Activated CD4-positive, alpha-beta T cell treated with anti-CD3 and anti-CD28 coated beads, Interleukin-2, amount 10 ng/mL, durations not matched to agents 24 days and 14 days (primary cell): ENCODE measurements at places on chromosomes 7 and 10. TPM values are rescaled to one million over a fixed set of nuclear protein-coding genes. Genes with fewer than 3 reads are reported as not detected.

DNA sequence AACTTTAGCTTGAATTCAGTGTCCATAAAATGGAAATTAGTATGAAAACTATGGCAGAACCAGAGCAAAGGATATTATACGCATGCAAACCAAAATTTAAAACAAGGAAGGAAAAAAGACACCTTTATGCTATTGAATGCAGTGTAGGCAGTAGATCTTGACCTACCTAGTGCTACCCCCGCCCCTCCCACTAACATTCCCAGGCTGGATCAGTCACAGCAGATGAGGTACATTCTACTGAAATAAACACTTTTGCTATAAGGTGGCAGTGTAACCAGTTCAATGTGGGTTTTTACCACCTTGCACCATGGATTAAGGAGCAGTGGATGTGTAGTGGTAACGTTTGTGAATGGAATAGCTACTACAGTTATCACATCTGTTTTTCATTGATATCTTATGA, 27.9 kb downstream of the SRI start:
- H3K27me3 ChIP-seq, result no peaks in the 10 kb centered on the region
- H3K27ac ChIP-seq, result no peak overlapping the region
- no peaks in the 10 kb centered on the region for H3K4me1 ChIP-seq

- no peak for DNase-seq
- H3K4me1 ChIP-seq, result peaks cover 22% of the 10 kb centered on the region
- H3K36me3 ChIP-seq, result peaks cover 78% of the 10 kb centered on the region
- H3K4me3 ChIP-seq, result no peak overlapping the region
- peak overlapping the region; percentile 35 for H3K27ac ChIP-seq
Measured at GRCh38 chr7:2943851-2944601, 99.6 kb downstream of the CARD11 start.

- no peaks in the 10 kb centered on the region for H3K36me3 ChIP-seq
- no peak for DNase-seq
- H3K4me1 ChIP-seq, result no peaks in the 10 kb centered on the region
- no peak overlapping the region for H3K27ac ChIP-seq
- H3K27me3 ChIP-seq, result no peaks in the 10 kb centered on the region
Measured at GRCh38 chr7:138304071-138304320, 156.1 kb upstream of the TRIM24 start.

DNA sequence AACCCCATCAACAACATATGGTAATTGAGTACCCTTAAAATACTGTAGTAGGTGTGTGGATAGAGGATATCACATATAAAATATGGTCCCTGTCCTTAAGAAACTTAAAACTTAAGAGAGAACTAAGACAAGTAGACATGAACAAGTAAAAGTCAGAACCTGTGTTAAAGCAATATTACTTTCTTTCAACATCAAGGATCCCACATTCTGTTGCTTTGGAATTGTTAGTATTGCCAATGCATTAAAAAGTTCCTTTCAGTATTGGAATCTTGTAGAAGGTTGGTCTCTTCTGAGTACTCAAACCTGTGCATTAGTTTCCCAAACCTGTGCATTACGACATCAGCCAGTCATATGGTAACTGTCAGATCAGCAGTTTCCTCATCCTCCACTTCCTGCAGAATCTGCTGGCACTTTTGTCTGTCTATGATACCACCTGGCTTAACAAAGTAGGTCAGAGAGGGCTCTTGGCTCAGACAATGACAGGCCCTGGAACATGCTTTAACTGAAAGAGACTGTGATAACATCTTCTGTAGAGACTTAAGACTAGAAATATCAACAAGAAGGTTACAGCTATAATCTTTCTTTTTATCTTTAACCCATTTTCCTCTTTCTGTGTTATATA, 56.5 kb downstream of the CCDC71L start:
- no peaks in the 10 kb centered on the region for H3K36me3 ChIP-seq
- H3K27me3 ChIP-seq, result no peaks in the 10 kb centered on the region
- no peak overlapping the region for H3K27ac ChIP-seq
- H3K4me1 ChIP-seq, result peaks cover 2% of the 10 kb centered on the region

DNA sequence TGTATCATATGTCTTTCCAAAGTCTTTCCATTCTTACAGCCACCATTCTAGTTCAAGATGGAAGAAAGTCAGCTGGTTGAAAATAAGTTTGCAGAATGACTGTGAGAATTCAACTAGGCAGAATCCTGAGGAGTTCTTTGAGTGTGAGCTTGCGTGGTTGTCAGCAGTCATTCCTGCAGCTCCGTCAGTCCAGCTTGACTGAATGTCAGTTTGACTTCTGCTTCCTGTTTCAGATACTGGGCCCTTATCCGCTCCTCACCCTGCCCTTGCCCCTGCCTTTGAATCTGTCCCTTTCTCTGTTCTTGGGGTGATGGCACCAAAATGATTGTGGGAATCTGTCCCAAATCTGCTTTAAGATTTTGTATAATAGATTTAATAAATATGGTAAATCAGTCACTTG, 27.8 kb downstream of the SLC26A5 start:
- no peaks in the 10 kb centered on the region for H3K4me1 ChIP-seq
- H3K36me3 ChIP-seq, result no peaks in the 10 kb centered on the region
- DNase-seq, result no peak
- H3K4me3 ChIP-seq, result no peak overlapping the region

Gene VSIR
- total RNA-seq, result 125 and 131 TPM in 2 replicates

Gene FAM25A
- not detected in 2 replicates for total RNA-seq

Gene ABCB8
- 56.4 and 57.4 TPM in 2 replicates for total RNA-seq
